ENCODE measurements at places on chromosomes 7 and 10. TPM values are rescaled to one million over a fixed set of nuclear protein-coding genes. Genes with fewer than 3 reads are reported as not detected.

Gene C10orf67
- not detected for total RNA-seq

Gene TWIST1
- 22.0 TPM for total RNA-seq

Gene PTPRE
- not detected for total RNA-seq

Gene TBXAS1
- total RNA-seq: 3.4 TPM

Gene CTBP2
- total RNA-seq: 38.1 TPM

DNA sequence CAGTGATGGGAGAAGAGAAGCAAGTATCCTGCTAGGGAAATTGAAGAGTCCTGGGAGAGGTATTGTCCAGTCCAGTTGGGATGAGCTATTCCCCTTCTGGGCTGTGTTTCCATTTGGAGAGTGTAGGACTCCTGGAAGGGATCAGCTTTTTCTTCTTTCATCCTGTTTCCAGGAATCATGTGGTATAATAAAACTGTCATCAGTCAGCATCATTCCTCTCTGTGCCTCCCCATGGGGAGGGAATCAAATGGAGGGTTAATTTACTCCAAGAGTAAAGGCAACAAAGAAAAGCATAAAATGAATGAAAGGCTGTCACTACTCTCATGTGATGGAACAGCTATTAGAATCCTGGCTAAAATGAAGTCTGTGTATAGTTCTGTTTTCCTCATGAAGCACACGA is 429.9 kb downstream of the SORCS3 start:
- no peak for DNase-seq

- DNase-seq: no peak
These were observed 201.6 kb upstream of the KIAA1217 start for GRCh38 chr10:24007359-24007758.

DNA sequence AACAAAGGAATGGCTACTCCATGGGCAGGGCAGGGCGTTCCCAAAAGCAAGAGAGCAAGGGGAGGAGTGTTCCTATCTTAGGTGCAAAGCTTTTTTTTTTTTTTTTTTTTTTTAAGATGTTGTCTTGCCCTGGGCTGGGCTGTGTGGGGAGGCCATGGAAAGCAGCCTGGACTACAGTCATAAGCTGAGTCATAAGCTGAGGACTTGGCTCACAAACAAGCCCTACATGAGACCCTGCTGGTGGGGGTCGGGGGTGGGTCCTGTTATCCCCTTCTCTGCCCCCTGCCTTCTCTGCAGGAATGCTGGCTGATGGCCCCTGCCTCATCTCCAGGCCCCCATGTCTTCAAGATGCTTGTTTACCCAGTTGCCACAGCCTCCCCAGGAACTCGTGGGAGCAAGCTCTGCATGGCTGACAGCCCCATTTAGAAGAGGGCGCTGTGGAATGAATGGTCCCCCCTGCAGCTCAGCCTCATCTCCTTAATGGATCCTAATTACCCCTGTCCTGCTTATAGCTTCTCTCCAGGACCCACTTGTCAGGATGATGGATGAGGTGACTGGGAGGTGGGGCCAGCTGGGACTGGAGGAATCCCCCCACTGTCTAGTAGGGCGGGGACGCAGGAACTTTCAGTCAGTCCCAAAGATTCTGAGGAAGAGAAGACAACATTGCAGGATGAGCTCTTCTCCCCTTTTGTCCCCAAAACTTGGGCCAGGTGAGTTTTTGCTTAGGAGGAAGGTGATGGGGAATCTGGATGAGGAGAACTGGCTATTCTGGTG is 340.8 kb upstream of the PODXL start:
- DNase-seq: no peak

- DNase-seq: no peak
These were observed 218.0 kb downstream of the PHF14 start for GRCh38 chr7:11191574-11192220.

- DNase-seq: no peak
These were observed 81.2 kb upstream of the SORCS3 start for GRCh38 chr10:104559935-104560334.

Data from SK-MEL-5 (cell line).